ENCODE measurements at places on chromosomes 13 and 19.

- DNase-seq, result peak; percentile 52
These were observed 126.2 kb upstream of the SPACA7 start for GRCh38 chr13:112249644-112250610.

GRCh38 chr19:44005973-44006372 lies 3.2 kb downstream of the ZNF230 start:
- no peak for DNase-seq

GRCh38 chr13:92197669-92198068 lies 799.2 kb downstream of the GPC5 start:
- DNase-seq, result no peak

DNA sequence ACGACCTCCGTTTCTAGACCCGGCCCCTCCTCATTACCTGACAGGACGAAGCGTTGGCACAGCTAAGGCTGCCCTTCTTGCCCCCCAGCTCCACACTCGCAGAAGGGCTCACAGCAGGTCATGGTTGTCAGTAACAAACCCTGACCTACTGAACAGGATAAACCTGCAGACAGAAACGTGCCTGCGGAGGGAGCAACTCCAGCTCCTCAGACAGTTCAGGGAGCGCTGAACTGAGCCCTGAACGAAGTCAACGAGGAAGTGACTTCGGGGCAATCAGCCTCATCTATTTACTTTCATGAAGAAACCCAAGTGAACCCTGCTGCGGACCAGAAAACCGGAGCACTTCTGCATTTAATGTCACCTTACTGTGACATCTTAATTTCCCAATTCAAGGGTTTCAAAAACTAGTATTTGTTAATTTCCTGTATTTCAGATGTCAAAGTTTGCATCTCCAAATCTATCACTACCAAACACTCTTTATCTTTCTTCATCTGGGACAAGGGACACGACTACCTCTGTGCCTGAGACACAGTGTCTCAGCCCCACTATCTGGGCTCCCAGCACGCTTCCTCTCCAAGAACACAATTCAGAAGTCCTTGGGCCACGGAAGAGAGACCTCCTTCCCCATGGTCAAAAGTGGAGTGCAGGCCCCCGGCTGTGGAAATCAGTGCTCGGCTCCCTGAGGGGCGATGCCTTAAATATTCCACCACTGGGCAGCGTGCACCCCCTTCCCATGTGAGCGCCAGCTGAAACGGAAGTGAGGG lies 40.2 kb downstream of the CARS2 start:
- no peak for DNase-seq

DNA sequence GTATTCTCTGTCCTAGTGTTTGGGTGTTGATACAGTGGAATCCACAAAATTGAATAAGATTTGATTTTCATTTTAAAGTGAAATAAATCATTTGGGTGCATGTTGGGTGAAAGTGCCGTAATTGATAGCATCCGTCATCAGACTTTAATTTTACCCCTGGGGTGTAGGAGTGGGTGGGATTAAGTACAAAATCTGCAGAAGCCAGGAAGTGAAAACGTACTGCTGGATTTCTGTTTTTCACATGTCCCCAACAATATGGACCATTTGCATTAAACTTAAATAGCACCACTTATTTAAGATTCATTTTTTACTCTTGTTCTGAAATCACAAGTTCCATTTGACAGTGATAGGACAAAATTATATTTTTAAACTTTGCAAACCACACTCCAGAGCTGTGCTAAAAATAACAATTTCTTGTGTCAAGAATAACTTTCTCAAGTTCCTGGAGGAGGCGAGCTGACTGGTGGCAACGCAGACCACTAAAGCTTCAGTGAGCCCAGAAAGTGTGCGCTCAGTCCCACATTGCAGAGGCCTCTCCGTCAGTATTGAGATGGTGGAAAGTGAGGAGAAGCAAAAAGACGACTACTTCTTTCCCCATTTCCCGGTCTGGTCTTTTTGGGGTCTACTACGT lies 71.3 kb downstream of the ARHGEF7 start:
- DNase-seq, result no peak

DNA sequence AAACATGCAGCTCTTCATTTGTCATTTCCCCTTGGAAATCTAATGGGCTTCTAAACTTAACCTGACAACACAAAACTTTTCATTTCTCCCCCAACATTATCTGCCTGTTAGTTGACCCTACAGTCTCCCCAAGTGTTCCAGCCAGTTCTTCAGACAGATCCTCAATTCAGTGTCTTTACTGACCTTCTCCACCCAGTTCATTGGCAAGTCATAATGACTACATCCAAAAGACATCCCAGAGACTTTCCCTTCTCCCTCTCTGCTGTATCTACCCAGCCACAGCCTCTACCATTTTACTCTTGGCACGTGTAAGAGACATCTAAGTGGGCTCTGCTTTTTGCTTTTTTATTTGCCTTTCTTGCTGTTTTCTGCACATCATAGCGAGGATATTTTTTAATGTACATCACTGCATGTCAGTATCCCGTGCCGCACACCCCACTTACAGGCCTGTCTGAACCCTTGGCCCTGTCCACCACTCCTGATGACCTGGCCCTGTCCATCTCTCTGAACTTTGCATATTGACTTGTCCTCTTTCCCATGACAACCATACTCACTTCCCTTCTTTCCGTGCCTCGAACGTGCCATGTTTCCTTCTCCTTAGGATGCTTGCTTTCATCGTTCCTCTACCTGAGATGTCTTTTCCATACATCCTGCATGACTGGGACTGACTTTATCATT lies 391.9 kb downstream of the IRS2 start:
- no peak for DNase-seq

DNA sequence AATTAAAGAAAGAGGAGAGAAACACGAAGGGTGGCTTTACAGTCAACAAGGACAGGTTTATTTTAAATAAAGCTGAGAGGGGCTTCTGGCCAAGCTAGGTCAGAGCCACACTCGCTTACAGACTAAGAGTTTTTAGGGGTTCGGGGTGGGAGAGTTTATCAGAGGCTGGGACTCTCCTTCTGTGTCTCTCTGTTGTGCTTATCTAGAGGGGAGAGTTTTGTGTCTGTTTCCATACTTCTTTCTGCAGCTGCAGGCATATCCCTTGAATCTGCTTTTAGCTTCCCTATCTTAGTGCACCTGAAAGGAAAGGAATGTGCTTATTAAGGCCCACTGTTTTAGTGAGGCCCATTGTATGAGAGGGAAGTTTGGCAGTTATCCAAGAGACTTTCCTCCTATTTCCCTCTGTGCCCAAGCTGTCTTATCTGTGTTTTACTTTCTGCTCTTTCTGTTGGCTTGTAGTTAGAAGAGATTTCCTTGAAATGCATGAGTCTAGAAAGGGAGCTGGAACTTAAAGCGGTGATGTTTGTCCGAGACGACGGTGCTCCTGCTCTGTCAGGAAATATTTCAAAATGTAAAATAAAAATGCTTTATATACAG lies 275.3 kb downstream of the KCTD12 start:
- DNase-seq, result no peak

GRCh38 chr13:74741732-74742131 lies 607.5 kb upstream of the KLF12 start:
- DNase-seq, result no peak

GRCh38 chr19:1401138-1401888 lies at the start of gene GAMT:
TSS of gene GAMT (minus strand) at chr19:1401542. CDS start at chr19:1401476, 66 bp downstream.
- DNase-seq, result no peak

DNA sequence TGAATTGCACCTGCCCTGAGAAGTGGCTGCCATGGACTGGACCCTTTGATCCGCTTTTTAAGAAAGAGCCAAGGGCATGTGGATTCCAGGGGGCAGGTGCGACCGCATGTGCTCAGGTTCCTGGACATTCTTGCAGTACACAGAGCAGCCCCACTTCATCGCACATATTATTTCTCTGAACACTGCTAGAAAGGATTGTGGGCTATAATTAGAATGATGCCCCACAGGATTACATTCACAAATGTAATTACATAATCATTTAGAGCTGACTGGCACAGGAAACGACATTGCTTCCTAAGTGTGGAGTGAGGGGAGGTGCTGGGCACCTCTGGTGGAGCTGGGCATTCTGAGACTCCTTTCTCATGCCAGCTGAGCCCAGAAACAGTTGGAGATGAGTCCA lies 37.5 kb upstream of the VSTM2B start:
- no peak for DNase-seq

- peak; percentile 62 for DNase-seq
These were observed 101.4 kb downstream of the STK24 start for GRCh38 chr13:98475522-98475921.

All from upper lobe of left lung (tissue), 6 donors.